ENCODE measurements at places on chromosomes 7 and 10.

DNA sequence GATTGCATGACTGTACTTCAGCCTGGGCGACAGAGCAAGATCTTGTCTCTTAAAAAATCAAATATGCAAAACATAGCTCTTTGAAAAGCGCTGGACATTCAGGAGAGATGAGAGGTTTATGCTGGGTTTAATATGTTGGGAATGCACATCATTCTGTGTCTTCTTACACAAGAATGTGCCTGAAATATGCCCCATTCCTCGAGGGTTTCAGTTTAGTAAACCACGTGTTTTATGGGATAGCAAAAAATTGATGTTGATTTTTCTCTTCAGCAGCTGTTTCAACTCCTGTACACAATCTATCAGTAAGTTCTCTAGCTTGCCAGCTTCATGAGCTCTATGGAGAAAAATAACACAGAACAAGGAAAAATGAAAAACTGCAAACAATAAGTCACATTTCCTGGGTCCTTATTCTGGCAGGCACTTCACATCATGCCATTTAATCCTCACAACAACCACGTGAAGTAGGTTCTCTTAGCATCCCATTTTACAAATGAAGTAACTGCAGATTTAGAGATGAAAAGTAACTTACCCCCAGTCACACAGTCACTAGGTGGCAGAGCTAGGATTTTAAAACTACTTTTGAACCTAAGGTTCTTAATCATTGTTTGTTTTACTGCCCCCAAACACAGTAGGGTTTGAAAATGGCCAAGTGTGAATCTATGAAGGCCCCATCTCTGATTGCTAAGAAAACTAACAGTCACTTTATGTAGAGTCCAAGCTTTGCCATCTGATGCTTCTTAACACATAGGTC, 423.6 kb downstream of the PHTF2 start:
- no peak for DNase-seq

GRCh38 chr7:109456116-109456515, 886.4 kb downstream of the DNAJB9 start:
- no peak for DNase-seq

GRCh38 chr10:58299580-58299979, 30.6 kb downstream of the CISD1 start:
- DNase-seq: peak; percentile 58

DNA sequence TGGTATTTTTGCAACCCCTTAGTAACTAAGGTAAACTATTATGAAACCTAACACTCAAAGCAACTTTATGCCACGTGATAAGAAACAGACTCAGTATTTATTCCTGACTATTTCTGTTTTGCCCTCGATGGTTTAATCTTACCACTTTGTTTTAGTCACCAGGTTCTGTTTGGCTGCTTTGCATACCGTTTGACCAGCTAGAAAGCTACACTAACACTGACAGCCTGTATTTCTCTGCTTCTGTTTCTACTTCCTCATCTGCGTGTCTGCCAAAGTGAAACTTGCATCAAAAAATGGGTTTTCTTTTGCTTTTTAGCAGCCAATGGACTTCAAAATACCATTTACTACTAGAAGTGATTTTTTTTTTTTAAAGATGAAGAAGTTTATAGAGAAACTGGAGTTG, 802.5 kb downstream of the GRM8 start:
- DNase-seq: no peak

DNA sequence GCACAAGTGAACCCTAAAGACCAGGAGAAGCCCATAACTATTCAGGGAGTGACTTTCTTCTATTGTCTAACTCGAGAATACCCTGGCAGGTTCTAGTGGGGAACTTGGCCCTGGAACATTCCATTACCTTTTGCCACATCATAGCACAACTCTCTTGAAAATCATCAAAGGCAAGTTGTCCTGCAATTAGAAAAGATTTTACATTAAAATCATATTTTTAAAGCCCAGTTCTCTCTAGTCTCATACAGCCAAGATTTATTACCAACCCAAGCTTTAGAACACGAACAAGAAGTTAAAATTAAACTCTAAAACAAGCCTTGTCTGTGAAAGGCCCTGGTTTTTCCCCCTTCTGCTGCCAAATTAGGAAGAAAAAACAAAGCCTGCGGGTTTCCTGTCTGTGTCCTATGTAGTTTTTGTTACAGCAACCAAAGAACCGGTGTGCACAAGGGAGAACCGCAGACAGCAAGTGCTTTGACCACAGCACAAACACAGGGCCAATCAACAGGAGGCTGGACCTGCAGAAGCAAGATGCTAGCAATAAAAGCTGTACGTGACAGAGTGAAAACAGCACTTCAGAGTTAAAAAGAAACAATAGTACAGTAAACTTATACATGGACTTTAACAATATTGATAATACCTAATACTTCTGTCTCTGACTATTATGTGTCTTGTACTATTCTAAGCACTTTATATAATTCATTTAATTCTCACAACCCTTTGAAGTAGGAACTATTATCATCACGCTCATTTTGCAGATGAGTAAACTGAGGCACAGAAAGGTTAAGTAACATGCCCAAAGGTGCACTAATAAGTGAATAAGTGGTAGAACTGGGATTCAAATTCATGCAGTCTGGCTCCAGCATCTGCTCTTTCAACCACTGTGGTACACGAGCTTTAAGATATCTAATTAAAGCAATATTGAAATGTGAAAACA, 65.8 kb downstream of the STK17A start:
- peak; percentile 47 for DNase-seq

- DNase-seq: no peak
These were observed 85.6 kb upstream of the ANLN start for GRCh38 chr7:36304099-36304425.

- DNase-seq: no peak
These were observed 55.5 kb upstream of the LHFPL3 start for GRCh38 chr7:104272767-104273384.

DNA sequence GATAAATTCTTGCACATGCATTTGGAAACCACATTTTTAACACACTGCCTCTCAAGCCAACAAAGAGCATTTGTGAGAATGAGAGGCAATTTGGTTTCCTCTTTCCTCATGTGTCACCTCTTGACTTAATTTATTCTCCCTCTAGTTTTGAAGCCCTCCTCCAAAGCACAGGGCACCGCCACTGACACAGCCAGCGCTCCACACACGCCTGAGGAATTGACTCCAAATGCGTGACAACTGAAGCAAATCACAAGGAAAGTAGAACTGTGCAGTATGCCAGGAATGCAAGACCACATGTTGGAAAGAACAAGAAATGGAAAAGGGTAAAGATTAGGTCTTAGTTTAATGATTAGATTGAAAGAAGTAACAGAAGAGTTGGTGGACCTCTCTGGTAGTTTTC, 173.3 kb downstream of the LSM5 start:
- DNase-seq: no peak

- DNase-seq: no peak
These were observed 521.4 kb upstream of the GHITM start for GRCh38 chr10:83617692-83618545.

- no peak for DNase-seq
These were observed 90.1 kb downstream of the PCDH15 start for GRCh38 chr10:54710918-54711317.

- DNase-seq: no peak
These were observed 96.2 kb downstream of the C10orf105 start for GRCh38 chr10:71623098-71623985.

- no peak for DNase-seq
These were observed 16.4 kb downstream of the STAMBPL1 start for GRCh38 chr10:88896372-88896993.

DNA sequence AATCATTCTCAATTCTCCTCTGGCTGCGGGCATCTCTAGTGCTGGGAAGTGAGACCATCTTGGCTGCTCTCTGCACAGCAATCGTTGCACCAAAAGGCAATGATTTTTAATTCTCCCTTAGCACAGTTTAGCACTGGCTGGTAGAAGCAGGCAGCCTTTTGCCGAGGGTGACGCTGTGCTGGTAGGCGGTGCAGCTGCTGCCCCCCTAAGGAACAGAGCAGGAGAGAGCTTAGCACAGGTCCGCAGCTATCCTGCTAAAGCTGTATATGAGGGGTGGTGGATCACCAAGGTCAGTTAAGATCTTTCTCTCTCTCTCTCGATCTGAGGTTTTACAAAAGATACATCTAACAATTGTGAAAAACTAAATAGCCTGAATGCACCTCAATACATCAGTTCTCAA, 390.1 kb downstream of the GATA3 start:
- peak; percentile 41 for DNase-seq

DNA sequence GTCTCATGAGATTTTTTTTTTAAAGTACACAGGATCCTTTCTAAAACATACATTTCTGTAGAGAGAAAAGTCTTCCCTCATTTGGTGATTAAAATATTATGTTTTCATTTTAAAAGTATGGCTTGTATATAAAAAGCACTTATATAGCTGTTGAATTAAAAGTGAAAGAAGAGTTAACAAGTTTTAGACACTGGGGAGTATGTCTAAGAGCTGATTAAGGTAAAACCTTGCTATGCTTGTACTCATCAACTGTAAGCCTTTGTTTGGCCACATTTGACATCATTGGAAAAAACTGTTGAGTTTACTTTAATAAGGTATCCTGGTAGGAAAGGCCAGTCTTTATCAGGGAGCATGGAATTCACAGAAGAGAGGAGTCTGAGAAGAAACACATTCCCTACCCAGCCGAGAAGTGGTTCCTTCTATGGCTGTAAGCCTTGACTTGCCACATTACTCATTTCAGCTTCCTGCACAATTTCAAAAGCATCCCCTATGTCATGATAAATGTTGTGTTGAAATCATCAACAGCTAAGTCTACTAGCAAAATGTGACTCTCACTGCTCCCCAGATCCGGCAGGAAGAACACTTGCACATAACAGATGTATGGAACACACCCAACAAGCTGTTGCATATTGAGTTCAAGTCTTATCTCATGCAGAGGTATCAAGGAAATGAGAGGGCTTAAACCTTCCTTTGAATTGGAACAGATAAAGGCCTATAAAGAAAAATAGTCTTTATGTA, 171.8 kb upstream of the CDK1 start:
- DNase-seq: no peak

GRCh38 chr10:119658274-119658673, 7.1 kb downstream of the BAG3 start:
- no peak for DNase-seq

- no peak for DNase-seq
These were observed 6.9 kb upstream of the LDB3 start for GRCh38 chr10:86661161-86662025.

- no peak for DNase-seq
These were observed 29.1 kb downstream of the GTF2IRD1 start for GRCh38 chr7:74482629-74483401.

GRCh38 chr10:133242611-133243356, 5.1 kb downstream of the VENTX start:
- DNase-seq: no peak

- no peak for DNase-seq
These were observed 178.3 kb upstream of the AUTS2 start for GRCh38 chr7:69419934-69420333.

DNA sequence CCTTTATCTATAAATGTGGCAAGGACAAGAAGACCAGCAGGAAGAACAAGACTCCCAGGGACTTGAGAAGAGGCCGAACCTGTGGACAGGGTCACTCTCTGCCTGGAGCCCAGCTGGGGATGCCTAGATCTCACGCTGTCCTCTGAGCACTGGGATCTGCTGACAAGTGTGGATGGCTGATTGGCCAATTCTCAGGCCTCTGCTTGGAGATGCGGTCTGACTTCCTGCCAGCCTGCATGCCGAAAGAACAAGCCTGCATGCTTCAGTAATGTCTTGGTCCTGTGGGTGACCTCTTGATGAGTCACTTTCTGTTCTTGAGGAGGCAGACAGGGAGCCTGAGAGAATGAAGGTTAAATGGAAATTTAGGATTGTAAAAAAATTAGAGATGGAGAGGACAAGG, 84.7 kb downstream of the TMEM178B start:
- DNase-seq: no peak

GRCh38 chr10:82910301-82910700, 1035.3 kb downstream of the NRG3 start:
- DNase-seq: no peak

DNA sequence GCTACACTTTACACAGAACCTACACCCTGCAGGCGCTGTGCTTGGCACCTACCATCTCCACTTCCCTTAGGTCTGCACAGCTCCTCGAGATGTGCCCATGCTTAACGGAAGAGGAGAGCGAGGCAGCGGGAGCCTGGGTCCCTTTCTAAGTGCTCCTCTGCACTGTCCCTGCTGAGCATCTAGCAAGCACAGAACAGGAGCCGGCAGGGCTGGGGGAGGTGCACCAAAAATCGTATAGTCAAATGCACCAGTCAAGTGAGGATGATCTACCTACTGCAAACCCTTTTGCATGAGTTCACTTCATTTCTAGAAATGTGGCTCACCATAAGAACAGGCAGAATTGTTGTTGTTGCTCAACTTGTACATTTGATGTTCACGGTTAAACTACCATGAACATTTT, 267.7 kb downstream of the TNS3 start:
- no peak for DNase-seq

DNA sequence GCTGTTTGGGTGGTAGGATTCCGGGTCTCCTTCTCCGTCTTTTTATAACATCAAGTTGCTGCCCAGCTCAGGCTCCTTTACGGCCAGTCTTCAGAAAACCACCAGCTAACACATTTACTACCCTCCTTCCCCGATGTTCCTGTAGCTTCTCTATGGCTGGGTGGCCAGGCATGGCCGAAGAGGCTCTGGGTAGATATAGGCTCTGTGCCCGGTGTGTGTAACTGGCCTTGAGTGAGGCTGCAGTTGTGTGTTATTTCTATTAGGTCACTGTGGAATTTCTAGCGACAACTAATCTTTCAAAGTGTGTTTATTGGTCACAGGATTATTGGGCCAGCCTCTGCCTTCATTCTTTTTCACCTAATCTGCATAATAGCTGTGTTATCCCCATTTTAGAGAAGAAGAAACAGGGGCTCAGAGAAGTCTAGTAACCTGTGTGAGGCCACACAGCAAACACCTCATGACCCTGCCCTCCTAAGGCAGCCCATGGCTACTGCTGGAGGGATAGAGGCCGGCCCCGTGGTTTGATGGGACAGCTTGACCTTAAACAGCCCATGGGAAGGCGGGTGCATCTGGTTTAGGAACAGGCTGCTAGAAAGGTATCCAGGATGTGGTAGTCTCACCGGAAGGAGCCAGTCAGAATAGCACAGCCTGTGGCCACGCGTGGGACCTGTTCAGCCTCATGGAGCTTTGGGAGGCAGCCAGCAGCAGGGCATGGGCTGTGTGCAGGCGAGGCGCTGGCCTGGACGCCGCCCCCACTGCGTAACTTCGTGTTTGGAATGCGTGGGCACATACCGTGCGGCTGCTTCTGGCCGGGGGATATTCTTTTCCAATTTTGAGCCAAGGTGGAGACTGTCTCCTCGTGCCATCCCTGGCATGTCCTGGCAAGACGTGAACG, 29.7 kb downstream of the HTRA1 start:
- DNase-seq: no peak
